Suppressor macrophage (primary cell): ENCODE measurements at places on chromosomes 1 and 21.

DNA sequence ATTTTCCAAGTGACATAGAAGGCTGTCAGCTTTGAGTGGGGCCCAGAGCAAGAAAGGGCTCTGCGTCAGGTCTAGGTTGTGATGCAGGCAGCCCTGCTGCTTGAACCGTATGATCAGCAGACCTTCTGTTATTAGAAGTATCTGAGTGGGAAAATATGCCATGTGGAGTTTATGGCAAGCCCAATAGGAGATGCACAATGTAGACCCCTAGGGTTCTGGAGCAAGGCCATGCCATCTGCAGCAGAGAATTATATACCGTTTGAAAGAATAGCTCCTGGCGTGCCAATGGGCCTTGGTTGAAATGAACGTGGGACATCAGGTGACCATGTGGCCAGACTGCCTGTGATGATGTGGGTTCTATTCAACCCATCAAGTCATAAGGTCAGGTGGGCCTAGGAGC is 44.1 kb upstream of the ZBTB18 start:
- no peak for DNase-seq

DNA sequence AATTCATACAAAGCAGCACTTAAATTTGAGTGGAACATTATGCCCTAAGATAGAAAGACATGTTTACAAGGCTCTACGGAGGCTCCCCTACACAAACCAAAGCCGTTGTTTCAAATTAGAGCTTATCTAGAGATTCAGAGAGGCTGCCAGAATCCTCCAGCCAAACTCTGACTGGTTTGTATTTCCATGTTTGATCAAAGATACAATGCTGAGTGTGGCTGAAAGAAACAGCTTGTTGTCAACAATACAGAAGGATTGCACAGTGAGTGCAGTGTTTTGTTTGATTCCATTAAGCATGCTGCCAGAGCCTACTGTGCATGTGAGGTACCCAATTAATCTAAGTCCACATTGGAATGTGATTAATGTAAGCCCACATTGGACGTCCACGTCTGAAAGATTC is 402.7 kb downstream of the DISC1 start:
- no peak for DNase-seq

GRCh38 chr1:89790592-89790991 is 30.2 kb upstream of the LRRC8D start:
- DNase-seq = no peak

GRCh38 chr1:245316784-245317183 is 162.0 kb downstream of the KIF26B start:
- DNase-seq = no peak

- no peak for DNase-seq
Observed at GRCh38 chr1:241605146-241605805, 34.9 kb downstream of the CHML start.

GRCh38 chr1:232212253-232212652 is 417.7 kb downstream of the SIPA1L2 start:
- DNase-seq = no peak

GRCh38 chr1:53557369-53557768 is 98.2 kb downstream of the DMRTB1 start:
- peak; percentile 17 for DNase-seq

DNA sequence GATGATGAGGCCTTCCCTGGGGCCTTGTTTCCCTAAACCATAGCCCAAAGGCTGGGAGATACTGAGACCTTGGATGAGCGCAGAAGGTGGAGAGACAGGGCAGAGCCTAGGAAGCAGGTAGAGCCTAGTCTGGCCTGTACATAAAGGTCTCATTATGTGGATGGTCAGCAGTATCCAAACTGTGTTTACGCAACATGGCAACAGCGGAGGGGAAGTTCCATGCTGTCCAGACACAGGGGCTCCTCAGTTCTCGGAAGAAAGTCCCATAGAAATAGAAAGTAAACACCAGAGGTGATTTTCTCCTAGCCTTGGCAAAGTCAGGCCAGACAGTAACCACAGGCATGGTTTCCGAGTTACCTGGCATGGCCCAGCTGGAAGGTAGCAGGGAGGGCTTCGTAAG is 42.1 kb upstream of the MPZL1 start:
- DNase-seq = peak; percentile 57

DNA sequence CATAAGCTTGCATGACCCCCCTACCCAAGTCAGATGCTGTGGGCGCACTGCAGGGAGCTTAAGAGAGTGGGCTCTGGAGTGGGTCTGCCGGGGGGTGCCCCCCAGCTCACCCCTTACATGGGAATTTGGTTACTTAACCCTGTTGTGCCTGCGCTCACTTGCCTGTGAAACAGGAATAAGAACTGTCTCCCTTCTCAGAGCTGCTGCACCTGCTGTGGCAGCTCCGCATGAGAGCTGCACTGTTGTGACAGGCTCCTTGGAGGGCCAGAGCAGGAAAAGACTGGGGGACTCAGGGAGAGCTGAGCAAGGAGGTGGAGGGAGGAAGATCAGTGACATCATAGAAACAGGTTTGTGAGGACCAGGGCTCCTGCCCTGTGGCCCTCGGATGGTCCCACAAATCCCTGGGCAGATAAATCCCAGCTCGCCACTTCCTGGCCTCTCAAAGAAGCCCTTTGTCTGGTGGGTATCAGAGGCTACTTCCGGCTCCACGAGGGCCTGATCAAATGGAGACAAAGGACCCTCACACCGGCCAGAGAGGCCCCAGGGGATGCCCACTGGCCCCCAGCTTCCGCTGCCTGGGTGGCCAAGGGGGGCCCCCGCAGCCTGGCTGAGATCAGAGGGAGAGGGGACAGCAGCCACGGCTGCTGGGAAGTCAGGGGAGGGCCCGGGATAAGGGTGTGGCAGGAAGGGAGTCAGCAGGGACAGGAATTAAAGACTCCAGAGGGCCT is 28.9 kb upstream of the LAPTM5 start:
- DNase-seq = no peak

- peak; percentile 76 for DNase-seq
Observed at GRCh38 chr1:921011-921837, 2.5 kb upstream of the SAMD11 start.

- no peak for DNase-seq
Observed at GRCh38 chr1:71350805-71351204, 270.0 kb upstream of the ZRANB2 start.

GRCh38 chr1:199597152-199597551 is 430.4 kb upstream of the NR5A2 start:
- DNase-seq = no peak

- no peak for DNase-seq
Observed at GRCh38 chr1:221687836-221688487, 53.9 kb downstream of the DUSP10 start.

DNA sequence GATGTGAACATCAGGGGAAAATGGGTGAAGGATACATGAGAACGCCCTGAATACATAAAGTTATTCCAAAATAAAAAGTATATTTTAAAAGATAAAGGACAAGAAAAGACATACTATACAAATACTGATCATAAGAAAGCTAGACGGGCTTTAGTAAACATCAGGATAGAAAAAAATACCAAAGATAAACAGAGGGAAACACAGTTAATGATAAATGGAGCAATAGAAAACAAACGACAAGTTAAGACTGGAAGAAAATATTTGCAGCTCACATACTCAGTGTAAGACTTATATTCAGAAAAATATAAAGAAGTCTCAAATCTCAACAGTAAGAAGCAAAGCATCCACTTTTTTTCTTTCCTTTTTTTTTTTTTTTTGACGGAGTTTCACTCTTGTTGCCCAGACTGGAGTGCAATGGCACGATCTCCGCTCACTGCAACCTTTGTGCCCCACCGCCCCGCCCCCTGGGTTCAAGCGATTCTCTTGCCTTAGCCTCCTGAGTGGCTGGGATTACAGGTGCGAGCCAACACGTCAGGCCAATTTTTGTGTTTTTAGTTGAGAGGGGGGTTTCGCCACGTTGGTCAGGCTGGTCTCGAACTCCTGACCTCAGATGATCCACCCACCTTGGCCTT is 94.8 kb downstream of the OMA1 start:
- no peak for DNase-seq

DNA sequence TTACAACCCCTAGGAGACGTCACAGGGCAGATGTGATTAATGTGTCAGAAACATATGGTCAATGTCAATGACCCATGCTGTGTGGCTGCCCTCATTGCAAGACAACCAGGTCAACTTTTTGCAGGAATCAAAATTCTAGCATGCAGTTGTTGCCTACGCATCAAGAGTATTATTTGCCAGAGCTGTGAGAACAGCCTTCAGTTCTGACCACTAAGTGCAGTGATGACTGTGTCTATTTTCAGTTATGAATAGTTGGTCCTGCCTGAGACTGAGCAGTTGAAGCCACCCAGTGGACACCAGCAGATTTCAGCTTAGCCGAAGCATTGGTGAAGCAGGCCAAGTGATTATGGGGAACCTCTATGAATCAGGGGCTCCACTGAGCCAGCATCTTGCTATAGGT is 47.3 kb downstream of the LYPLAL1 start:
- DNase-seq = no peak

GRCh38 chr1:223729906-223730305 is 17.6 kb downstream of the CAPN2 start:
- no peak for DNase-seq

DNA sequence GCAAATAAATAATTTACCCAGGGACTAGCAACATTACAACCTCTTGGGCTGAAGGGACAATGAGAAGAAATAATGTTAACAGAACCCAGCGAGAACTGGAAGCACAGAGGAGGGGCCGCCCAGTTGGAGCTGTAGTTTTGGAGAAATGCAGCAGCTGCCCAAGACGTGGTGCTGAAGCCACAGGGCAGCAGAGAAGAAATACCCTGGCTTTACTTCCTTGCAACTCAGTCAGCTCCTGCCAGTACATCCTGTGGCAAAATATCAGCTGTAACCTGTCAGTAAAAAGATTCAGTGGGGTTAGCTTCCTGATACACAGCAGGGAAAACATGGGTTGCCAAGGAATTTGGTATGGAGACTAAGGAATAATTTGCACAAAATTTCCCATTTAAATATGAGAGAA is 283.6 kb upstream of the USP25 start:
- DNase-seq = peak; percentile 42

DNA sequence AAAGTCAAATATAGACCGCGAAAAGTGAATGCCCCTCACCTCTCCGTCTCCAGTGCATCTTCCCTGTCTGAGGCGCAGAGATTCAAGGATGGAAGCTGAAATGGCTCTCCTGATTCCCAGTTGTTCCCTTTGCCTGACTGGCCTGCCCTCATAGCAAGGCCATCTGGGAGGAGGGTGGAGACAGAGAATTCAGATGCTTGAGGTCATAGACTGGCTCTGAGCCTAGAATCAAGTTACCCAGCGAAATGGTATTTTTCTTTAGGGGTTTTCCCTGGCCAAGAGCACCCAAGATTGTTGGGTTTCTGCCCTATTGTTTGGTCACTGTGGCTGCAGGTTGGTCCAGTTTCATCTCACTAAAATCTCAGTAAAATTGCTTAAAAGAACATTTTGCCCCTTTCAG is 7.2 kb downstream of the METTL13 start:
- DNase-seq = no peak

DNA sequence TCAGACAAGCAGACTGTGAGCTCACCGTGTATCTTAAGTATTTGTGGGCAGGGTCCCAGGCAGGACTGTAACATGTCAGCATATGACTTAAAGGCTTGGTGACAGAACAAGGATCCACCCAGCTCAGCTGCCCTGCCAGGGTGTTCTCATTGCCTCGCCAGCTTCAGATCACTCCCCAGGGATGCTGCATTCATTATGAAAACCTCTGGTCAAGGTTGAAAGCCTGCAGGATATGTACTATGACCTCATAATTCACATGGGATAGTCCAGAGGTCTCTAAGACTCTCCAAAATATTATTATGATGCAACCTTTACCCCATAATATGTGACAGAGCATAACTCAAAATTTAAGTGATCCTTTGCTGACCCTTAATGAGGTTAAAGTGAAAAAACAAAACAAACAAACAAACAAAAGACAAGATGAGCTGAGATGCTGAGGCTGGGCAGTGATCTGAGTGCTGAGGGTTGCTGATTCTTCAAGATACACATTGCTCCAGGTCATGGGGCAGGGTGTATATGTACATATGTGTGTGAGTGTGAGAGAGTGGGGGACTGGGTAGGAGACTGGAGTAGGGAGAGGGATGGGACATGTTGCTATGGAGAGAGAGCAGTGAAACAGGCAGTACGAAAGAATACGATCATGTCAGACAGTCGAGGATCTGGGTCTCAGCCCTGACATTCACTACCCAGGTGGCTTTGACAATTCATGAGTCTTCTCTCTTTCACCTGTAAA is 98.8 kb upstream of the DUSP10 start:
- no peak for DNase-seq

GRCh38 chr1:25723250-25723880 is 76.6 kb upstream of the SELENON start:
- DNase-seq = no peak

DNA sequence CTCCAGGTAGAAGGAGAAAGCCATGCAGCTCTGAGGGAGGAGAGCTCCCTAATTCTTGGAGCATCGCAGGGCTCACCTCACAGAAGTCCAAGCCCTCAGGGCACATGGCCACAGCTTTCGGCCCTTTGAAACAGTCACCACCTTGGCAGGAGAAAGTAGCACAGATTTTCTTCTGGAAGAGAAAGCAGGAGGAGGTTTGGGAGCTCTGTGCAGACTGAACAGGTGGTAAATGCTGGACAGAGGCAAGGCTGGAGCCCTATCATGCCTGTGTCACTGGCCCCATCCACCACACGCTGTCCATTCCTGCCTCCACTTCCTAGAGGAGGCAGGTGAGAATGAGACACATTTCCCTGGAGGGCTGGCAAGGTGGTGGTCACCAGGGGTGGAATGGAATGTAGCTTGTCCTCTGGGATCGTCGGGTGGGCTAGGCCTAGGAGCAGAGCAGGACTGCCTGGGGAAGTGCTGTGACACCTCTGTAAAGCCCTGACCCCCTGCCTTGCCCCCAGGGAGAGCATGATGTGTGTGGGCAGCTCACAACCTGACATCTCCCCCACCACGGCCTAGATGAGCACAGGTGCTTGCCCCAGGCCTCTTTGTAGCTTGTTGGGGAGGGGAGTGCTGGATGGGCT is 2.8 kb upstream of the INPP5B start:
- DNase-seq = no peak

GRCh38 chr1:204782118-204782700 is 88.5 kb upstream of the NFASC start:
- DNase-seq = no peak

GRCh38 chr1:44014365-44015104 is 16.7 kb downstream of the SLC6A9 start:
- no peak for DNase-seq

DNA sequence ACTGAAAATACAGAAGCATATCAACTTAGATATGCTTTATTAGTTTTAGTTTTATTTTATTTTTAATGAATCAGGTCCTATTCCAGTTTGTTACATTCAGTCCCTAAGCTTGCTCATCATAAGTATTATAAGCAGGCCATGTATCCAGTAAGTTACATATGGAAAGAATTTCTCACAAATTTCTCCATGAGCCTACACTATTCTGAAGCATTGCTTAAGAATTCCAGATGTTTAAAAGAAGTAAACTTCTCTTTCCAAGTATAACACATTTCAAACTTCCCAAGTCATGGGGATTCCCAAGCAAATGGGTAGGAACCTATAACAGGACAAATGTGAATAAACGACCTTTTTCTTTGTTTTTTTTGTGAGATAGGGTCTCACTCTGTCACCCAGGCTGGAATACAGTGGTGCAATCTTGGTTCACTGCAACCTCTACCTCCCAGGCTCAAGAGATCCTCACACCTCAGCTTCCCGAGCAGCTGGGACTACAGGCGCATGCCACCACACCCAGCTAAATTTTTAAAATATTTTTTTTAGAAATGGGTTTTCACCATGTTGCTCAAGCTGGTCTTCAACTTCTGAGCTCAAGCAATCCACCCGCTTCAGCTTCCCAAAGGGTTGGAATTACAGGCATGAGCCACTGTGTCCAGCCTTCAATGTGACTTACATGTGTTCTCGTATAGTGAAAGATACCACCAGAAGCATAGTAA is 39.0 kb downstream of the ST7L start:
- DNase-seq = no peak
